ENCODE measurements at places on chromosomes 13 and 19.
A peak's percentile ranks its signal among the peaks of the same experiment; 100 is the strongest.

GRCh38 chr13:102900193-102900608 is 54.4 kb downstream of the ERCC5 start:
- H3K27ac ChIP-seq = peak overlapping the region; percentile 23
- H3K27me3 ChIP-seq = no peaks in the 10 kb centered on the region
- no peak overlapping the region for H3K4me3 ChIP-seq
- H3K36me3 ChIP-seq = no peaks in the 10 kb centered on the region

DNA sequence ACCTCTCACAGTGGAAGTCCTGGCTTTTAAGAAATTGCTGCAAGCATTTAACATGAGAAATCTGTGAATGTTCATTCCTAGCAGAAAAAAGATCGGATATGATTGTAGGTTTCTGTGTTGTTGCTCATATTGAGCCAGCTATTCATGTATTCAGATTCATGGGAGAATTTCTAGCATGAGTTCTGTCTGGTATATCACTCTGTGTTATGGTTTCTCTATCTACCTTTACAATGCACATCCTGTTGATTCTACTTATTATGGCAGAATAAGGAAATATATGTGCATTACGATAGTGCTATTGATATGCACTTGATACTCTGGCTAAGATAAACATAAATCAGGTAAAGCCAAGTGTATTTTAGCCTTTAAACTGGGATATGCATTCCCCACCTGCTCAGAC is 138.2 kb downstream of the KCNRG start:
- no peaks in the 10 kb centered on the region for H3K36me3 ChIP-seq
- H3K4me3 ChIP-seq = no peak overlapping the region
- no peak for DNase-seq
- H3K4me1 ChIP-seq = no peaks in the 10 kb centered on the region
- H3K27ac ChIP-seq = no peak overlapping the region

GRCh38 chr19:42193706-42194105 is 23.8 kb downstream of the DEDD2 start:
- peaks cover 16% of the 10 kb centered on the region for H3K4me1 ChIP-seq
- no peaks in the 10 kb centered on the region for H3K27me3 ChIP-seq
- no peaks in the 10 kb centered on the region for H3K36me3 ChIP-seq
- no peak overlapping the region for H3K4me3 ChIP-seq

DNA sequence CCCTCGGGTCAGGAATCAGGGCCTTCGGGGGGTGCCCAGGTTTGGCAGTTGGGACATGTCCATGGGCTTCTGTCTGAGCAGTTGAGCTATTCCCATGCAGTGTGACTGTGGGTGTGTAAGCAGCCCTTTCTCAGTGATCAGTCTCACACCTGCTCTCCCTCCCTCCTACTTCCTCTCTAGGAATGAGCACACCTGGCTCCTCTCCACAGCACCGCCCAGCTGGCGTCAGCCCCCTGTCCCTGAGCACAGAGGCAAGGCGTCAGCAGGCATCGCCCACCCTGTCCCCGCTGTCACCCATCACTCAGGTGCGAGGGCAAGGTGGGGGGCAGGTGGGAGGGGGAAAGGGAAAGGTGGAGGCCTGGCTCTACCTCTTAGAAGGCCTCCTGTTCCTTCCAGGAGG is 25.9 kb downstream of the COMP start:
- H3K4me3 ChIP-seq = no peak overlapping the region
- no peaks in the 10 kb centered on the region for H3K36me3 ChIP-seq
- H3K27me3 ChIP-seq = no peaks in the 10 kb centered on the region
- no peak overlapping the region for H3K27ac ChIP-seq

- H3K4me1 ChIP-seq = no peaks in the 10 kb centered on the region
- peak overlapping the region; percentile 91 for H3K4me3 ChIP-seq
- H3K36me3 ChIP-seq = no peaks in the 10 kb centered on the region
Measured at GRCh38 chr19:11261431-11261970, 823 bp downstream of the DOCK6 start.

- H3K27me3 ChIP-seq = no peaks in the 10 kb centered on the region
- no peak overlapping the region for H3K4me3 ChIP-seq
- H3K4me1 ChIP-seq = no peaks in the 10 kb centered on the region
- H3K36me3 ChIP-seq = no peaks in the 10 kb centered on the region
- no peak overlapping the region for H3K27ac ChIP-seq
- DNase-seq = no peak
Measured at GRCh38 chr19:38073841-38074685, 150.0 kb downstream of the DPF1 start.

- no peaks in the 10 kb centered on the region for H3K4me1 ChIP-seq
- DNase-seq = no peak
Measured at GRCh38 chr13:23668562-23668961, 98.3 kb downstream of the TNFRSF19 start.

- no peak overlapping the region for H3K4me3 ChIP-seq
- H3K36me3 ChIP-seq = no peaks in the 10 kb centered on the region
- no peak overlapping the region for H3K27ac ChIP-seq
- DNase-seq = no peak
- no peaks in the 10 kb centered on the region for H3K27me3 ChIP-seq
Measured at GRCh38 chr13:38365661-38366060, 16.0 kb downstream of the UFM1 start.

DNA sequence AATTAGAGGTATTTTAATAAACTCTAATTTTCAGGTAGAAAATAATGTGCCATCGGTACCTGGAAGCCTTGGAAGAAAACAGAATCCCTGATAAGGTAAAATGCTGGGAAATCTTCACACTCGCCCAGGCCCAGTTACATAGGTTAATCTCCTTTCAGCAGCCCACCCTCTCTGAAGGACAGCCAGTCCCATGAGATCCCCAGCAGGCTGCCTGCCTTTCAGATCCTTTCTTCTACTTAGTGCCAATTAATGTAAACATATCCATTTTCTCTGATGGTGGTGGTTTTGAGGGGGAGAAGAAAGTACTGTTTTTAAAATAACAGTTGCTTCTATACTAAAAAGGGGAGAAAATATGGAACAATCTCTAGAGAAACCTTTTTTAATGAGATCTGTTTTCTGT is 12.2 kb downstream of the SMAD9 start:
- no peak for DNase-seq
- no peak overlapping the region for H3K4me3 ChIP-seq
- no peaks in the 10 kb centered on the region for H3K36me3 ChIP-seq
- no peak overlapping the region for H3K27ac ChIP-seq

Measured in Peyer's patch (tissue), 4 donors.